Heart left ventricle (tissue), 16 donors: ENCODE measurements at places on chromosomes 6 and 20. TPM values are rescaled to one million over a fixed set of nuclear protein-coding genes. Genes with fewer than 3 reads are reported as not detected.

- no peaks in the 10 kb centered on the region for H3K27me3 ChIP-seq
- no peaks in the 10 kb centered on the region for H3K4me1 ChIP-seq
- no peak for DNase-seq
- H3K36me3 ChIP-seq: no peaks in the 10 kb centered on the region
- no peak overlapping the region for H3K27ac ChIP-seq
These were observed 10.3 kb upstream of the RHAG start for GRCh38 chr6:49646942-49647341.

Gene CLIC5
- 244 TPM for total RNA-seq

DNA sequence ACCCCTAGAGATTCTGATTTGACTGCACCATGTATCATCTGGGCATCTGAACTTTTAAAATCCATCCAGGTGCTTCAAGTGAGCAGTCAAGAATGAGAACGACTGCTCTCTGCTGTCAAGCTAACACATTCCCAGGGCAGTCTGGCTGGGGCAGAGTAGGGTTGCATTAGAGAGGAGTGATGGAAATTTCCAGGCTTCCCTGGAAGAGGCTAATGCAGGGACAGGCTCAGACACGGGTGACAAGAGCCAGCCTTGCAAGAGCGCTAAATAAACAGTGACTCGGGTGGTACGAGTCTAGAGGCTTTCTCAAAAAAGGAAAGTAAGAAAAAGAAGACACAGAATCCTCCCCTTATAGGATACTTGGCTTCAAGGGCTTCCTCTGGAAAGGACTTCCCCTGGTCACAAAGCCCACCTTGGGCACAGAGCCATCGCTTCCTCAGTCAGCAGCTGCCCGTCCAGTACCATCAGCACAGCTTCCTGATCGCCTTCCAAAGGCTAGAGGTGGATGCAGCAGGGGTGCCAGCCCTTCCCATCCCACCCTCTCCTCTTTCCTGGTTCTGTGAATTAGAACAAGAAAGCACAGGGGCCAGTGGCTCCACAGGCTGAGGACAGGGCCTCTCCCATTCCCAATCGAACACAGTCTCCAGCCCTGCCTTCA lies 177.4 kb upstream of the RREB1 start:
- DNase-seq: no peak
- H3K36me3 ChIP-seq: no peaks in the 10 kb centered on the region

Gene PACRG
- total RNA-seq: 25.0 TPM

GRCh38 chr6:81487489-81487888 lies 265.0 kb downstream of the TENT5A start:
- no peaks in the 10 kb centered on the region for H3K4me1 ChIP-seq
- H3K27me3 ChIP-seq: no peaks in the 10 kb centered on the region
- H3K36me3 ChIP-seq: no peaks in the 10 kb centered on the region
- DNase-seq: peak; percentile 58
- H3K27ac ChIP-seq: no peak overlapping the region

DNA sequence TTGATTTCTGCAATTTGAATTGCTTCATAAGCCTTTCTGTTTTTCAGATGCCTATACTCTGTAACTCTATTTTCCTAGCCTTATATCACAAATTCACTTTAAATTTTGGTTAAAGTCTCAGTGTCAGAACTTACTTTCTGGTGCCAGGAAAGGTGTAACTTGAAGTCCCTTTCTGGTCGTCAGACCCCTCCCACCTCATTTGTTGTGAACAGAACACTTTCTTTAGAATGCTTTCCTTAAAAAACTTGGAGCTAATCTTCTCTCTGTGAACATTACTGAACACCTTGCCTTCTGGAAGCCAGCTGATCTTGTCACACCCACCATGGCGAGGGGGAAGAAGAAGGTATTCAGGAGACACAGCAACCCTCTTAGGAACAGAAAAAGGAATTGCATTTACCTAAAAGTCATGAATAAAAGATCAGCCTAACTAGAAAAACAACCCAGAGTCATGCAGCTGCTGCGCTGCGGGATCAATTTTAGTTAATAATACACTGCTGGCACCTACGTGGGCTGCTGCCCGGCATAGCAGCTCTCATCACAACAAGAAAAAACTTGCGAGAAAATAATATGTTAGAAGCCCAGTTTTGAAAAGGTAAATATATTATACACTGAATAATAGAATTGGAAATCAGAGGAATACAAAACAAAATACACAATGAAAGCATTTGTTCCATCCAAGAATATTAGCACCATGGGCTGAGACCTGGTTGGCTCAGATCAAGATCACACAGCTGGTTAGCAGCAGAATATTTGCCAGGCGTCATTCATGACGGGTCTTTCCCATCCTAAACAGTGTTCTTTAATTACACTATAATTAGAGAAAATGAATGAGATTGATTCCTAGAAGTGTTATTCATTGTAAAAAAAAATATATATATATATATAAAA lies 5.8 kb upstream of the FAM217A start:
- H3K4me3 ChIP-seq: no peak overlapping the region
- DNase-seq: no peak
- no peak overlapping the region for H3K27ac ChIP-seq

DNA sequence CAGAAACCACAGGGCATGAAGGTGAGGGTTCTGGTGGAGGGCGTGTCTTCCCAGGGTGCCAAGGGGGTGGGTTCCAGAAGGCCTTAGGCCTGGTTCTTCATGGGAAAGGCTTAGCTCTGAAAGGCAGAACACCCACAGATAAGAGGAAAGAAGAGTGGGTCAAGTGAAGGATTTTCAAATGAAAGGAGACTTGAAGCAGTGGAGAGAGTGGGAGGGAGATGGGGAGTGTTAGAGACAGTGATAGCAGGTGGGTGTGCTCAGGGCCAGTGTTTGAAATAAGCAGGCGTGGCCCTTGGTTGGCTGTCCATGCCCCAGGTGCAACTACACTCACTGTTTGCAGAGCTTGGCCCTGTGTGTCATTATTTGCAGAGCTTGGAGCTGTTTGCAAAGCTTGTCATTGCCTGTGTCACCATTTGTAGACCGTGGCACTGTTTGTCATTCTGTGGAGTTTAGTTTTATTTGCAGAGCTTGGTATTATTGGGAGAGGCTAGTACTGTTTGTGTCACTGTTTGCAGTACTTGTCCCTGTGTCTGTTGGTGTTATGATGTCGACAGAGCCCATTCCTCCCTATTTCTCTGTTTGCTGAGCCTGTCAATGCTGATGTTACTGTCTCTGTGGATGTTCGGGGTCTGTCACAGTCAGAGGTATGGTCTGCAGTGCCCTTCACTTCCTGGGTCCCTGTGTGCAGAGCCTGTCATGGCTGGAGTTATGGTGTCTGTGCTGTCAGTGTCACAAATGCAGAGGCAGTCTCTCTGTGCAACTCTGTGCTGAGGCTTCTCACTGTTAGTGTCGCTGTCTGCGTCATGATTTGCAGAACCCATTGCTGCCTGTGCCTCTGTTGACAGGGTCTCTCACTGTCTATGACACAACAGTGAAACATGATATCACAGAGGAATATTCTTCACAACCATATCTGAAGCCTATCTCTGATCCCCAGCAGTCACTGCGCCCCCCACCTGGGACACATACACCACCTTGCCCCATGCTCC lies 127.7 kb upstream of the LRFN2 start:
- H3K36me3 ChIP-seq: no peaks in the 10 kb centered on the region
- H3K27ac ChIP-seq: no peak overlapping the region
- no peak for DNase-seq
- H3K4me1 ChIP-seq: peaks cover under 1% of the 10 kb centered on the region
- H3K4me3 ChIP-seq: no peak overlapping the region

Gene GGTLC1
- not detected for total RNA-seq

DNA sequence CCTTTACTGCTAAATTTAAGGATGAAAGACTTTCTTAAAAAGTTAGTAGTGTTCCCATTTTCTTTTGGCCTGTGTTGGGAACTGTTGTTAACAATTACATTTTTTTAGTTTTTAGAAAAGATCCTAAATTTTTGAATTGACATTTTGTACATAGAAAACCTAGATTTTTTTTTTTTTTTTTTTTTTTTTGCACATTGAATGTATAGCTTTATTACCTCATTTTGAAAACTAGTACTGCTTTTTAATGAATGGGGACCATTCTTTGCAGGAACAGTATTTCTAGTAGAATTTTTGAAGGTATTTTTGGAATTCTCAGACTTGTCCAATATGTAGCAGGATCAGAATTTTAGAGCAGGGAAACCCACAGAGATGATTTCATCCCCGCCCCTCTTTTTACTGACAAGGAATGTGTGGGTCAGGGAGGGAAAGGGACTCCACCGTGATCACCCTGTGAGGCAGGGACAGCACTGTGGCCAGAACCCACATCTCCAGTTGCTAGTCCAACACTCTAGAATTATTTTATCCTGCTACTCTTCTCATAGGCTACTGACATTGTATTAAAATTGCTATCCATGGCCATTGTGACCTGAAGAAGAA lies 154.4 kb upstream of the SUPT3H start:
- DNase-seq: no peak
- no peak overlapping the region for H3K4me3 ChIP-seq
- H3K4me1 ChIP-seq: no peaks in the 10 kb centered on the region
- no peak overlapping the region for H3K27ac ChIP-seq
- H3K36me3 ChIP-seq: no peaks in the 10 kb centered on the region
- H3K27me3 ChIP-seq: no peaks in the 10 kb centered on the region

Gene OXT
- not detected for total RNA-seq

DNA sequence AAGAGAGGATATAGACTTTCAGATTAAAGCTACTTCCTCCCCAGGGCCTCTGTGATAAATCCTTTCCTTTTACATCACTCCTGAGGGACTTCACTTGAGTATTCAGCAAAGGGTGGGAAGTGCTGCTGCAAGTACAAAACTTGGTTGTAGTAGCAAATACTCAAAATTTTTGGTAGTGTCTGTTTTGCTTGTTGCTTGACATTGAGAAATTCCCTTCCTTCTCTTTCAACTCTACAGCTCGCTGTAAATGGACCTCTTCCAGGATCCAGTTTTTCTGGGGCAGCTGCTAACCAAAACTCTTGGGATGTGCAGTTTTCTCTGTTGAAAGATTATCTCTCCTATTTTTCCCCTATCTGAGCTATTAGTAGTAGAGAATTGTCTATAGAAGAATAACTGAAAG lies 472.0 kb downstream of the CD109 start:
- H3K36me3 ChIP-seq: no peaks in the 10 kb centered on the region
- H3K27me3 ChIP-seq: no peaks in the 10 kb centered on the region

DNA sequence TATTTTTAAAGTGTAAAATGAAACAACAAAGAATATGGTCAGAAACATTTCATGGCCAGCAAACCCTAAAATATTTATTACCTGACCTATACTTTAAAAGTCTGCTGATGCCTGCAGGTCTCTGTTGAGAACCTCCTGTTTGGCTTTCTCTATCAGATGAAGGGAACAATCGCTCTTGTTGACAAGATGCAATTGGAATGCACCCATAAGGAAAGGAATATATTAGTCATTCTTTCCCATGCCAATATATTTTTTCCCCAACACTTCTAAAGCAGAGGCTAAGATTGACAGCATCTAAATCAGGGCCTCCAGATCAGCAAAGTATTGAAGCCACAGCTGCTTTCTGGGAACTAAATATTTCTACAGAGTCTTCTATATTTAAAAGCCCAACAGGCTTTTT lies 897.8 kb downstream of the EPHA7 start:
- no peak overlapping the region for H3K4me3 ChIP-seq
- no peak for DNase-seq
- no peaks in the 10 kb centered on the region for H3K27me3 ChIP-seq
- H3K36me3 ChIP-seq: no peaks in the 10 kb centered on the region
- no peaks in the 10 kb centered on the region for H3K4me1 ChIP-seq

- H3K27me3 ChIP-seq: no peaks in the 10 kb centered on the region
- no peak for DNase-seq
- no peak overlapping the region for H3K27ac ChIP-seq
These were observed 59.9 kb downstream of the ANKEF1 start for GRCh38 chr20:10094566-10095173.

DNA sequence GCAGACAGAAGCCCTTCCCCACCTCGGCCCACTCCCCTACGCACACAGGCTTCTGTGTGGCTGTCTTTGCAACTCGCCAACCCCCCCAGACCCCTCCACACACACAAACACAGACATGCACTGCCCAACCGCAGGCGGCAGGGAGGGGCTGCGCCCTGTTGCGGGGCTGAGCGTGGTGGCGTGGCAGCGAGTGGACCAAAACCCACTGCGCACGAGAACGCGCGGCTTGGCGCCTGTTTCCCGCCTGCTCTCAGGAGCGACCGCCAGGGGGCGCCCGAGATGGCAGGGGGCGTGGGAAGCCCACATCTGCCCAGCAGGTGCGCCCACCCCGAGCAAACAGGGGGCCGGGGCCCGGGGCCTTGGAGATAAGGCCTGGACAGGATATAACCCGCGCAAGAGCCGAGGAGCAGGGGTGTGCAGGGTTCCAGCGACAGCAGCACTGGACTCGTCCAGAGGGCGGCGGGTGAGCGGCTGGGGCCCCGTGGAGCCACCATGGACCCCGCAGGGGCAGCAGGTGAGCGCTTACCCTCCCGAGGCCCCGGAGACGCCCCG lies at the start of gene RBPJL:
TSS of gene RBPJL (plus strand) at position 410 of the 552 bp plus-strand sequence. CDS start at position 493, 83 bp downstream.
- no peaks in the 10 kb centered on the region for H3K36me3 ChIP-seq
- DNase-seq: no peak
- no peak within 1 kb of the TSS for H3K27ac ChIP-seq
- no peak within 1 kb of the TSS for H3K4me3 ChIP-seq

GRCh38 chr6:86477500-86478148 lies 459.7 kb upstream of the HTR1E start:
- H3K36me3 ChIP-seq: no peaks in the 10 kb centered on the region
- no peak overlapping the region for H3K27ac ChIP-seq
- no peak for DNase-seq
- no peaks in the 10 kb centered on the region for H3K4me1 ChIP-seq
- no peaks in the 10 kb centered on the region for H3K27me3 ChIP-seq

- H3K36me3 ChIP-seq: no peaks in the 10 kb centered on the region
- no peaks in the 10 kb centered on the region for H3K27me3 ChIP-seq
- no peak overlapping the region for H3K4me3 ChIP-seq
- H3K4me1 ChIP-seq: peaks cover under 1% of the 10 kb centered on the region
- DNase-seq: no peak
These were observed 150.9 kb downstream of the PREX1 start for GRCh38 chr20:48676795-48677460.

Gene PNLDC1
- 0.19 TPM for total RNA-seq

- no peaks in the 10 kb centered on the region for H3K27me3 ChIP-seq
- H3K4me3 ChIP-seq: no peak overlapping the region
- H3K4me1 ChIP-seq: no peaks in the 10 kb centered on the region
- H3K36me3 ChIP-seq: no peaks in the 10 kb centered on the region
- H3K27ac ChIP-seq: no peak overlapping the region
- no peak for DNase-seq
These were observed 64.3 kb downstream of the MKKS start for GRCh38 chr20:10369723-10370090.

DNA sequence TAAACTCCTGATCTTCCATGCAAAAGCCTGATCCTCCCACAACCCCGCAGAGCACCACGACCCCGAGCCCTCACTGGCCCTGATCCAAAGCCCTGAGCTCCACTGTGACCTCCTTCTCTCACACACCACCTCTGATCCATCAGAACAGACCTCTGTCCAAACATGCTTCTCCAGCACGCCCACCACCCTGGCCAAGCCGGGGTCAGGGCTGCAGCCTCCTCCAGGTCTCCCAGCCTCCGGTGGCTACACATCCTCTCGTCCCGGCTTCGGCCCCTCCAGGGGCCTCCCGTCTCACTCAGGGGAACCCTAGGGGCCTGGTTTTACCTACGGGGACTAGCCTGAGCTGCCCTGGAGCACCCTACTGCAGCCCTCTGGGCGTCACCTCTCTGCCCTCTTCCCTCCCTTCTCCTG lies 49.1 kb downstream of the FOXF2 start:
- H3K4me3 ChIP-seq: no peak overlapping the region
- H3K4me1 ChIP-seq: no peaks in the 10 kb centered on the region
- peaks cover 49% of the 10 kb centered on the region for H3K27me3 ChIP-seq
- DNase-seq: no peak
- H3K27ac ChIP-seq: no peak overlapping the region

- no peak overlapping the region for H3K4me3 ChIP-seq
- no peaks in the 10 kb centered on the region for H3K36me3 ChIP-seq
- no peak for DNase-seq
- H3K4me1 ChIP-seq: no peaks in the 10 kb centered on the region
- no peak overlapping the region for H3K27ac ChIP-seq
These were observed 11.0 kb upstream of the ADGRG6 start for GRCh38 chr6:142290851-142291250.

Gene TBXT
- not detected for total RNA-seq

Gene APCDD1L
- 1.0 TPM for total RNA-seq
